Suprapubic skin (tissue), 4 donors: ENCODE measurements at places on chromosomes 3 and 15. TPM values are rescaled to one million over a fixed set of nuclear protein-coding genes. Genes with fewer than 3 reads are reported as not detected.

The MAP6D1 gene
- 7.9 TPM for total RNA-seq

The OIP5 gene
- total RNA-seq = 5.5 TPM

- DNase-seq = no peak
These were observed 44.7 kb upstream of the GOLM2 start for GRCh38 chr15:44243829-44244228.

DNA sequence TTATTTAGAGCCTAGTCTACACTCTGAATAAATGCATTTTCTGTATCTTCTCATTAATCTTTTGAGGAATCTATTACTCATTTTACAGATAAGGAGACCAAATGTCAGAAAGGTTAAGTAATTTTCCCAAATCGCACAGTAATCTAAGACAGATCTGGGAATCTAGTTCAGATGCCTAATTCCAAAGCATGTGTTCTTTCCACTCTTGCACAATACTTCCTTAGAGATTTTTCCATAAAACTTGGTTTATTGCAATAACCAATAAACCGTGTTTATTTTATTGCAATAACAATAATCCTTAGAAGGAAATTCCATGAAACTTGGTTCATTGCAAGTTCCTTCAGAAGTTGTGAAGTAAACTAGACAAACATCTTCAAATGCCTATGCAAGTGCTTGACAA lies 17.4 kb upstream of the COL8A1 start:
- no peak for DNase-seq

DNA sequence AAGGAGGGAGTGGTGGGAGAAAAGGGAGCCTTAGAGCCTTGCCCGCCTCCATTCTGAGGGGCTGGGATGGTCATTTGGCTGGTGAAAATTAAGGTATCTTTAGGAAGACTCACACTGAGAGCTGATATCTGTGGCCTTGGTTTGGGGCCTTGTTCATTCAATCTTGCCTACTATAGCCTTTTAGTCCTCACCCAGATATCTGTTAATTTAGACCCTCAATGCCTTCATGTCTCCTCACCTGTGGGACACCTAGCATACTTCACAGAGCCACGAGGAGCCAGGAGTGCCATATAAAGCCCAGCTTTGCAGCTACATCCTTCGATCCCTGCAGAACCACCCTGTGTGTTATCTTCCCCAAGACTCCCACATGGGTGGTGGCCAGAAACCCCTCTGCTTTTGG lies 4.7 kb upstream of the ARNT2 start:
- no peak for DNase-seq

GRCh38 chr3:18593231-18593630 lies 168.1 kb upstream of the SATB1 start:
- DNase-seq = no peak

GRCh38 chr3:138389144-138389601 lies 40.8 kb downstream of the MRAS start:
- DNase-seq = no peak

- DNase-seq = no peak
These were observed 8.9 kb upstream of the KBTBD8 start for GRCh38 chr3:66989241-66989640.

DNA sequence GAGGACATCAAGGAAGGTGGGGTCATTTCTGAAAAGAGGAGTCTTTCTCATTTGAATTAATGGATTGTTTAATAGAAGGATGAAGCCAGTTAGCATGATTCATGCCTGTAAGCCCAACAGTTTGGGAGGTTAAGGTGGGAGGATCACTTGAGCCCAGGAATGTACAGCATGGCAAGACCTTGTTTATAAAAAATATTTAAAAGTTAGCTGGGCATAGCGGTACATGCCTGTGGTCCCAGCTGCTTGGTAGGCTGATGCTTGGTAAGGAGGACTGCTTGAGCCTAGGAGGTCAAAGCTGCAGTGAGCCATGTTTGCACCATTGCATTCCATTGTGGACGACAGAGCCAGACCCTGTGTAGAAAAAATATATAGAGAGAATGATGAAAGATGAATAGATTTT lies 165.5 kb downstream of the ALCAM start:
- no peak for DNase-seq

- no peak for DNase-seq
These were observed 151.3 kb downstream of the CADPS start for GRCh38 chr3:62723914-62724217.

- no peak for DNase-seq
These were observed 129.8 kb downstream of the SATB1 start for GRCh38 chr3:18295171-18295920.
